Heart right ventricle (tissue), 16 donors: ENCODE measurements at places on chromosomes 16 and 17. TPM values are rescaled to one million over a fixed set of nuclear protein-coding genes. Genes with fewer than 3 reads are reported as not detected.

The TAC4 gene
- total RNA-seq: not detected

The DPEP3 gene
- 0.34 TPM for total RNA-seq

The TSPAN10 gene
- 0.30 TPM for total RNA-seq

The RNF43 gene
- 1.5 TPM for total RNA-seq

The SCNN1B gene
- total RNA-seq: 0.32 TPM

The DPEP1 gene
- total RNA-seq: not detected

The TP53TG3B gene
- total RNA-seq: not detected

The TTYH2 gene
- 21.9 TPM for total RNA-seq

The TP53TG3F gene
- total RNA-seq: not detected

The SLC52A1 gene
- total RNA-seq: not detected

The CD300LB gene
- total RNA-seq: 0.28 TPM

The SLC46A1 gene
- 5.5 TPM for total RNA-seq

The EMP2 gene
- 61.4 TPM for total RNA-seq

The MMP2 gene
- 54.3 TPM for total RNA-seq

The HLF gene
- 37.2 TPM for total RNA-seq
